OCI-M1 (cell line): ENCODE measurements at places on chromosomes 3 and 15.

GRCh38 chr3:62823461-62824050 is 51.7 kb downstream of the CADPS start:
- DNase-seq: no peak

DNA sequence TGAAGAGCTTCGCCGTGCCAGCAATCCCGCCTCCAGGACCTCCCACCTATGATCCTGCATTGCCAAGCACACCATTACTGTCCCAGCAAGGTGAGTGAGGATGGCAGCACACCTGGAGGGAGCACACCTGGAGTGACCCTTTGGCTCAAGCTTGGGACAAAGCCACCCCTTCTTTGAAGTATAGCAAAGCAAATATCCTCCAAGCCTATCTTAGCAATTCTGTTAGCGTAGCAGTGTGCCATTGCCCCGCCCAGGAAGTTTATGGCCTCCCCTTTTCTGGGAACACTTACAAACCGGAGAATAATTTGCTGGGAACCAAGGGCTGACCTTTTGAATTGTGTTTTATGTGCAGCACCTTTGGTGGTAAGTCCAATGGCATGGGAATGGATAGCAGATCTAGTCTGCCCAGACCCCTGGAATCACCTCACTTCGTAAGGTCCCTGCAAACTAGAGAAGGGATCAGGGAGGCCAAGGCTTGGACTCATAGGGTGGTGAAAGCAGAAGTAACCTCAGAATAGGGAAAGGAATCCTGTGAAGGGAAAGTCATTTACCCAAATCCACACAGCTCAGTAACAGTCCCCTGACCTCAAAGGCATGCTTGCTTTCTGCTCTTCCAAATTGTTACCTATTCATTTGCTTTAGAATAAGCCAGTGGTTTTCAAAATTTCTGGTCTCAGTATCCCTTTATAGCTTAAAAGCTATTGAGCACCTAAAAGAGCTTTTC is 70.1 kb downstream of the HCN4 start:
- no peak for DNase-seq

GRCh38 chr3:153052096-153052460 is 109.9 kb upstream of the RAP2B start:
- DNase-seq: peak; percentile 77

DNA sequence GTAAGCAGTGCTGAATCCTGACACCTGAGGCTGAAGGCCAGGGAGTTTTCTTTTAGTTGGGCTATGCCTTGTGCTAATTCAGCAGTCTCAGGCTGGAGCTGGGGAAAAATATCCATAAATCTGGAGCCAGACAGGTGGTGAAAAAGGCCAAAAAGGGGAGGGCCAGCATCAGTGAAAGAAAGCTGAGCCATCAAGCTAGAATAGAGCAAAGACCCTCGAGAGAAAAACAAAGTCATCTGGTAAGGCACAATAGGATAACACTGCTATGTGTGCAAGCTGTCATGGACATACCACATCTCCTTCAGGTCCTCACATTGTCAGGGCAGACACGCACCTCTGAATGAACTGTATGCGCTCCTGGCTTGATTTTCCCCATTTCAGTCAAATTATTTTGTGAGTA is 687.9 kb downstream of the SQOR start:
- DNase-seq: no peak

DNA sequence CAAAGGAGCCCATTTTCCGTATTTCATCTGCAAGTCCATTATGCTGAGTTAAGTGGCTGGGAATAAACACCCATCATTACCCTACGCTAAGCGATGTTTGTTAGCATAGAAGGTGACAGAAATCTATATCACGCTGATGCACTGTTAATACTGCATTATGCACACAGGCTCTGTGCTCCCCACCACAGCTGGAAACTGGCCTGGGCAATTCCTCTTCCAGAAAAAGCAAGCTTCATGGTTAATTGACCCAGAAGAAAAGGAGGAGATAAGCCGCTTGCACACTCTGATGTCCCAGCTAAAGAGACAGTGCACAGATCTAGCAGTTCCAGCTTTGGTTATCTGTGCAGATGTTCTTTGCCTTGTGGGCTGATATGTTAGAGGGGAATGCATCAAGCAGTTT is 232.6 kb downstream of the NTRK3 start:
- DNase-seq: no peak

DNA sequence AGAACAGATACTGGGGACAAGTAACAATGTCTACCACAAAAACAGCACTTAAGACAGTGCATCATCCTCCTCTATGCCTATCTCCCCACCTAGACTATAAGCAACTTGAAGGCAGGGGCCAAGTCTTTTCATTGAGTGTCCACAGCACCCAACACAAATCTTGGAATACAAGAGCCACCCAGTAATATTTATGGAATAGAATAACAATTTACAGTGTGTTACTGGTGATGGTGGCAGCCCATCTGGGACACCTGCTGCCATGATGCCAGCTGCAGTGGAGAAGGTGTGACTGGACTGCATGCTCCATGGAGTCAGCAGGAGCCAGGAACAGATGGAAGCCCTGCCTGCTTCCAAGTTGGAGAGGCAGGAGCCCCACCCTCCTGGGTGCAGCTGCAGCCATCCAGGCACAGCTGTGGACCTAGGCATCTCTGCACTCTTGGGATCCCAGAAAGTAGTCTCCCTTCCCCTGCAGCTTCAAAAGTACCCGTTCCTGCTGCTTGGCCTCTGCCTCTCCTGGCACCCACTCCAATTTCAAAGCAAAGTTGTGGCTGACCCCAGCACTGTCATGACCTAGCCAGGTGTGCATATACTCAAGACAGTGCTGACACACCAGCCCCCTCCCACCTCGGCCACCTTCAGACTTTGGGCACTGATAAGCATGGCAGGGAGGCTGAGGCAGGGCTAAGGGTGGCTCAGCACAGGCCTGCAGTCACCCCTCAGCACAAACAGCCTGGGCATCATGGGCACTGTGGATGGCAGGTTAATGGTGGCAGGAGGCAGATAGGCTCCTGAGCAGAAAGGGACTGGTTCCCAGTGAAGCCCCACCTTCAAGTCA is 94.5 kb downstream of the TPRA1 start:
- no peak for DNase-seq

- DNase-seq: no peak
Measured at GRCh38 chr3:192216067-192216466, 511.3 kb downstream of the FGF12 start.

DNA sequence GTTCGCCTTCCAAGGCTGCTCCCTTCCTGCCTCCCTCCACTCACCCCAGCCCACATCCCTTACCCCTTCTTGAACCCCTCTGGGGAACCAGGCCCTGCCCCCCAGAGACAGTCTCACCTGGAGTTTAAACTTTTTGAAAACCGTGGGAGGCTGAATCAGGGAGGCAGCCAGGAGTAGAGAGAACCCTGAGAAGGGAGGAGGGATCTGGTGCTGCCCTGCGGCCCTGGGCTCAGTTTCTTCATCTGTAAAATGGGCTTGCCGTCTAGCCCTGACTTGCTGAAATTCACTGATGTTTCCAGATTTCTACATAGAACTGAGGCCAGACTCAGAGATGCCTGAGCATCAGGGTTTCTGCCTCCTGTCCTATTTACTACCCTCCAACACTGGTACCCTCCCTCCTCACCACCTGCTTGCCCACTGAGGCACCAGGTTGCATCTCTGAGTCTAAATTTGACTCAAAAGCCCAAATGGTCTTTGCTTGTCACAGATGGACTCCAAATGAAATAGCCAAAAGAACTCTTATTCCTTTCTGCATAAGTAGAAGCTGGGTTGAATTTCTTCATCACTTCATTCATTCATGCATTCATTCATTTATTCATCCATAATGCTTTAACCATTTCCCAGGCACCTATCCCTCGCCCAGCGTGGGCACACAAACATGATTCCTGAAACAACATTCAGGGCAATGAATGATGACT is 11.9 kb upstream of the STRA6 start:
- DNase-seq: no peak

- DNase-seq: no peak
Measured at GRCh38 chr15:59020322-59020721, 32.9 kb downstream of the RNF111 start.

GRCh38 chr15:83113881-83114674 is 6.6 kb downstream of the TM6SF1 start:
- no peak for DNase-seq

GRCh38 chr3:18843983-18844382 is 304.3 kb upstream of the KCNH8 start:
- DNase-seq: no peak

DNA sequence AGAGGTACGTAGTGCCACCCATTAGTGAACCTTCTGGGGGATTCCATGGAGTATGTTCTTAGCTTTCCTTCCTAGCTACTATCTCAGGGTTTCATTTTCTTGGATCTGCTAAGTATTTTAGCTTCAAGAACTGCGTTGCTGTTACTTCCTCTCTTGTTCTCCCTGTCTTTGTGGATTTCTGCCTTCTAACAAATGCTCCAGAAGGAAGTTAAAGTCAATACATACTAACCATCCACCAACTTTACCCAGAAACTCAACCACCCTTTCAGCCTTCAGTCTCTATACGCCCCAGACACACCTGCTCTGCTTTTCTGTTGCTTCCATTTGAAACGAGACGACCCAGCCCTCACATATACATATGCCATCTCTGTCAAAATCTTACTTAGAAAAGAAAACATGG is 2.4 kb upstream of the KLF13 start:
- no peak for DNase-seq

DNA sequence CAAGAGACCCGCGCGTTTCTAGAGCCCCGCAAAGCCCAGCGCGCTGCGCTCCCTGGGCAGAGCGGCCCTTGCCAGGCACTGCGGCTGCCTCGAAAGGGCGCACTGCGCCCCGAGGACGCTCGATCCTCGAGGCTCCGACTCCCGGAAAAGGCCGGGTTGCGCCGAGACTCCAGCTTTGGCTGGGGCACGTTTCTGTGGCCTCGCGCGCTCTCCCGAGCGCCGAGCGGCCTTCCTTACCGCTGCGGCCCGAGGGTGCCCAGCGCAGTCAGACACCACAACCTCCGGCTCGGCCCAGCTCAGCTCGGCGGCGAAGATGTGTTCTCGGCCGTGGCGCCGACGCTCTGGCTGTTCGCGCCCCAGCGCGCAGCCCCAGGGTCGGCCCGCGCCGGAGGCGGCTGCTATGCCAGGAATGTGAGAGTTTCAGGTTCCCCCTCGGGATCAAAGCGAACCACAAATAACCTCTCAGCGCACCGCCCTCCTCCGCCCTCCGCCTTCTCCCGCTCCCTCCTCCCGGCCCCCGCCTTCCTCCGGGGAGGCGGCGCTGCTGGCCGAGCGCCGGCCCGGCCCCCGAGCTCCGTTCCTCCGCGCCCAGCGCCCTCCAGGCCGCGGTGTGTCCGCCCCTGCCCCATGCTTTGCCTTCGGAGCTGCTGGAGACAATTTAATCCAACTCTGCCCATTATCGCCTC is at the start of gene AMOTL2:
AMOTL2 (minus strand) TSS at position 343 of the 686 bp plus-strand sequence. CDS start 3,014 bp downstream, outside the sequence.
- no peak for DNase-seq

DNA sequence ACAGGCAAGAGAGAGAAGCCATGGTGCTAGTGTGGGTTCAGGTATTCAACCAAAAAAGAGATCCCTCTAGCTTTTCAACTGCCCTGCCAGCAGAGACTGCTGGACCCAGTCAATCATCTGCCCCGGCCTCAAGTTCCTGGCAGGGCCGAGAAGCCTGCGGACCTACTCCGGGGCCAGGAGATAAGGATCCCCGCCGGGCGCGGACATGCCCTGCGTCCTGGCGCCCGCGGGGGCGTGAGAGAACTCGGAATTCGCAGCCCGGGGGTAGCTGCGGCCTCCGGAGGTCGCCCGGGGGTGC is 821 bp upstream of the MAGI1 start:
- peak; percentile 10 for DNase-seq

DNA sequence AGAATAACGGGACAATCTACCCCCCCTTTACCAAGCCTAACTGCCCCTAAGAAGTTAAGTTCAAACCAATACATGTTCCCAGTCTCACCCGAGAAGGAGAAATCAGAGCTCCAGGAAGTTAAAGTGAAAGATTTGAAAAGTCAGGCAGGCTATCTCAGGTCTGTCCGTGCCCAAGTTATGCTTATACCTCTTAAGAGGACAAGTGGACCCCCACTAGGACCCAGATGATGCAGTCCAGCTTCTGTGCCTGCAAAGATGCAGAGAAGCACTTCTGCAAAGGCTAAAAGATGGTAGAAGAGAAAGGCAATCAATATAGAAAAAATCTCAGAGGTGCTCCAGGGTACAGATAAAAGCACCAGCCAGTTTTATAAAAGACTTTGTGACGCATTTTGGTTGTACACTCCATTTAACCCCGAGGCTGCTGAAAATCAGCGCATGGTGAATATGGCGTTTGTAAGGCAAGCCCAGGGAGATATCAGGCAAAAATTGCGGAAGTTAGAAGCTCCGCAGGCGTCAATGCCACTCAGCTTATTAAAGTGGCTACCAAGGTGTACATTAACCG is 9.8 kb upstream of the SLC9C1 start:
- DNase-seq: no peak

DNA sequence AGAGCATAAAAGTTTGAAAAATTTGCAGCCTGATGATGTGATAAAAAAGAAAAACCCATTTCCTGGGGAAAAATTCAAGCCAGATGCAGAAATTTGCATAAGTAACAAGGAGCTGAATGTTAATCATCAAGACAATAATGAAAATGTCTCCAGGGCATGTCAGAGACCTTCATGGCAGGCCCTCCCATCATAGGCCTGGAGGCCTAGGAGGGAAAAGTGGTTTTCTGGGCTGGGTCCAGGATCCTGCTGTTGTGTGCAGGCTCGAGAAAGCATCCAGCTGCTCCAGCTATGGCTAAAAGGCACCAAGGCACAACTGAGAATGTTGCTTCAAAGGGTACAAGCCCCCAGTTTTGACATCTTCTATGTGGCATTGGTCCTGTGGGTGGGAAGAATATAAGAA is 1014.0 kb downstream of the SI start:
- DNase-seq: no peak

DNA sequence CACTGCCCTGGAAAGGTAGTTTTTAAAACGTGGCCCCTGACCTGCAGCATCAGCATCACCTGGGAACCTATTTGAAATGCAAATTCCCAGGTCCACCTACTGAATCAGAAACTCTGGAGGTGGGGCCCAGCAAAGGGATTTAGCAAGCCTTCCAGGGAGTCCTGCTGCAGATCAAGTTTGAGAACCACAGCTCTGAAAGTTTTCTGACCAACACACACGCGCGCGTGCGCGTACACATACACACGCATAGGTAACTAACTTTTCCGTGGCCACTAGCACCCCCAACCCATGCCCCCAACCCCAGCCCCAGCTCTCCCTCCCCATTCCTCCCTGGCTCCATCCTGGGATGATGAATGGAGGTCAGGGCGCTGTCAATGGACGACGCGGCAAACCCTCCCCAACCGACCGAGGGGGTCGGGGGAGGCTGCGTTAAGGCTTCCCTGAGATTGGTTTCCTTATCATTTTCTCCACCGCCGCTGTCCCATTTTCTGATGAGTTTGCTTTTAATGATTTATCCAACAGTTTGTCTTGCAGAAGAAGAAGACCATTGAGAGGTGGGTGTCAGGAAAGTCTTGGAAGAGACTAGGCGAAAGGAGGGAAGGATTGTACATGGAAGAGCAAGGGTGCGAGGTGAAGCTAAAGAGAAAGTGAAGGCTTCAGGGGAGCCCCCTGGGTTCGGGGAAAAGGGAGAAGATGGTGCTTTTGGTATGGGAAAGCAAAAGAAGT is 590 bp upstream of the BOC start:
- DNase-seq: no peak
